ENCODE measurements at places on chromosomes 7 and 10.
A peak's percentile ranks its signal among the peaks of the same experiment; 100 is the strongest.

GRCh38 chr7:7099584-7100014 is 82.7 kb upstream of the C1GALT1 start:
- peak; percentile 98 for DNase-seq

- peak; percentile 94 for DNase-seq
Measured at GRCh38 chr10:114714281-114714741, 56.2 kb upstream of the ABLIM1 start.

DNA sequence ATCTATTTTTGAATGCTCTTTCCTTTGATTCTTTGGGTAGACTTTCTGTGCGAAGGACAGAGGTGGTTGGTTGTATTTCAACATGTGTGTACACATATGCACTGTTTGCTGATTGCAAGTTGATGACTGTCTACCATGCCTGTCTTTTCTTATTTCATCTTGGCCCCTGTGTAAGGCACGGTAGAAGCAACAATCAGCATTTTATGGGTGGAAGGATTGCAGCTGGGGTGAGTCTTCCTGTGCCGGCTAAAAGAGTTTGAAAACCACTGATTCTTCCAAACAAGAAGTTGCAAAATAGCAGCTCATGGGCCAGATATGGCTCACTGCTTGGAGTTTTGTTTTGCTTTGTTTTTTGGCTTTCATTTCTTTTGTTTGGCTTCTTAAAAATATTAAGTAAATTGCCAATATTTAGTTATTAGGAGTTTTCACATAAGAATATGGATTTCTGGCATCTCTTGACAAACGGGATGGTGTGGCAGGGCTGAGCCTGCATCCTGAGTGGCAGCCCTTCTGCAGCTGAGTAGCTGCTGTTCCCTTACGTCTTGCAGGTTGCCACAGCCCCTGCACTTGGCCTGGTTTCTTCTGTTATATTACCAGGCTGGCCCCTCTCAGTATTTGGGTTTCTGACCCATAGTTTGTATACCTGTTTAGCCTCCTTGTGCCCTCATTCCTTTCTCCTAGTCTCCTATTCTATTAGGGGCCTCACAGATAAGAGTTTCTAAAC is 7.2 kb downstream of the ZNF862 start:
- no peak for DNase-seq

- peak; percentile 3 for DNase-seq
Measured at GRCh38 chr7:40489844-40490602, 355.2 kb downstream of the SUGCT start.

DNA sequence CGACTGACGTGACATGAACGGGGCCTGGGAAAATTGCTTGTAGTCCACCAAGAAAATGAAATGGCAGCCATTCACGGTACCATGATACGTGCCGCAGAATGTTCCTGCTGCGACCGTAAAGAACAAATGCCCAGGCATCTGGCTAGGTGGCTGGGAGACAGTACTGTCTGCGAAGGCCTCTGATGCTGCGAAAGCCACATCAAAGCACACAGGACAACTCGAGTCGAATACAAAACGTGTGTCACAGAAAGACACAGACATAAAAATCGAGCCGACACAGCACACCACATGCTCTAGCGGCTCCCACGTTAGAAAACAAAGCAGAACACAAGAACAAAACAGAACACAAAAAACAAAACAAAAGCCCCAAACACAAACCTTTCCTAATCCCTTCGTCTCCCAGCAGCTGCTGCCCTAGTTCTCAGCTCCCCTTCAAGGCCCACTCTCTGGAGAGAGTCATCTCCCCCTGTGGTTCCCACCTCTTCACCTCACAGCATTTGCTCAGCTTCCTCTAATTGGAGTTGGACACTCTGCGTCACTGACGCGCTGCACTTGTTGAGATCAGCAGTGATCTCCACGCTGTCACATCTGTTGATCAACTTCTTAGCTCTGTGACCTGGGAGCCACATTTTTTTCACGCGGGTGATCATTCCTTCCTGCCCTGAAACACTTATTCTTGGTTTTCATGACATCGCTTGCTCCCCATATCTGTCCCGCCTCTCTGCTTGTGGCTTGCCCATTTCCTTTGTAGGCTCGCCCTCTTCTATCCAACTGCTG is 112.2 kb downstream of the CLEC2L start:
- no peak for DNase-seq

DNA sequence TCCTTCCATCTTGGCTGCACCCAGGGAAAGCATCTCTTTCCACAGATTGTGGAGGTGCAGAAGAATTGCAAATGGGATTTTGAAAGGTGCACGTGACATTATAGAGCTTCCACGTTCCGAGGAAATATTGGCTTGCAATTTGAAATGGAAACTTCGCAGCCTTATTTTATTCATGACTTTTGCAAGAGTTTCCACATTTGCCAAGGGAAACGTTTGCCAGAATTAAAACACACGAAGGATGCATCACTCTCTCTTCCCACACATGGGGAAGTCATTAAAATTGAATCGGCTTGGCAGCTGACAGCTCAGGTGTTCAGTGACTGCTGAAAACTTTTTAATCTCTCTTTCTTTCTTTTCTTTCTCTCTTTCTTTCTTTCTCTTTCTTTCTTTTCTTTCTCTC is 475.4 kb upstream of the IGFBP3 start:
- DNase-seq = no peak

DNA sequence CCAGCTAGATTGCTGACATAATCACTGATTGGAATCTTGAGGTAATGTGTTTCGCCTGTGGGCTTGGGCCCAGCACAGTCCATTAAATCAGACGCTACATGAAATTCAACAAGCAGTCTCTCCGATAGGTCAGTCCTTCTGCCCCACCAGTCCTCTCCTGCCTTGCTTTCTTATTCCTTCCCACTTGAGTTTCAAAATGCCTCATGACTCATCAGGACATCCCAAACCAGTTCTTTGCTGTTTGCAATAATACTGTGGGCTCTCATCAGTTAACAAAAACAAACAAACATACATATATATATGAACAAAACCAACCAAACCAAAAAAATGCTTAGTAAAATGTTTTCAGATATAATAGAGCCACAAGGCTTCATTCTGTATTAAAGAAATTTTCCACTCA is 599.0 kb downstream of the SORCS1 start:
- peak; percentile 78 for DNase-seq

- no peak for DNase-seq
Measured at GRCh38 chr10:49414496-49414895, 18.6 kb upstream of the DRGX start.

DNA sequence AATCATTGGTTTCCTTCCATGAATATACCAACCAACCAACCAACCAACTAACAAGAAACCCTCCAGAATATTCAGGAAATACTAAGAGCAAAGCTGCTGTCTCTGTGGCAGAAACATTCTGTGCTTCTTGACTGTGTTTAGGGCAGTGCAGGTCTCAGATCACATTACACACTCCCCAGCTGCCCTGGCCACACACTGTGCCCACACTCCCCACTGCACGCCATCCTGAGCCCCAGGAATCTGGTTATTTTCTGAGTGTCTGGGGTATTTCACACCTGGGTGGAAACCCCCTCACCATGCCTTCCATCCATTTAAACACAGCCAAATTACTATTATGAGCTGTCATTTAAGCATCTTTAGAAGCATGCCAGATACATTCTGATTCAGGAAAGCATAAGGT is 183.7 kb upstream of the ANK3 start:
- DNase-seq = no peak

DNA sequence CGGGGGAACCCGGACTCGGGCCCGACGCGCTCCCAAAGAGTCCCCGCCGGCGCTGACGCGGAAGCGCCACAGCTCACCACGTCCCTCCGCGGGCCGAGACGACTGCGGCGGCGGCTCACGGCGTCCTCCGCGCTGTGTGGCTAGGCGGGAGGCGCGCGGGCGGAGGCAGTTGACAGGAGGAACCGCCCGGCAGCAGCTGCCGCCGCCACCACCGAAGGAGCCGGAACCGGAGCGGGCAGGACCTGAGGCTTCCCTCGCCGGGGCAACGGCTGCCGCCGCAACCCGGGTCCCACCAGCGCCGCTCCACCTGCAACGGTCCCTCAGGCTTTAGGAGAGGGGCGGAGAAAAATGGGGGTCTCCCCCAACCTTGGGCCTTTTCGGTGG is 334 bp downstream of the ZNF800 start:
- DNase-seq = peak; percentile 40

- DNase-seq = no peak
Measured at GRCh38 chr10:64365663-64366062, 844.5 kb downstream of the REEP3 start.

DNA sequence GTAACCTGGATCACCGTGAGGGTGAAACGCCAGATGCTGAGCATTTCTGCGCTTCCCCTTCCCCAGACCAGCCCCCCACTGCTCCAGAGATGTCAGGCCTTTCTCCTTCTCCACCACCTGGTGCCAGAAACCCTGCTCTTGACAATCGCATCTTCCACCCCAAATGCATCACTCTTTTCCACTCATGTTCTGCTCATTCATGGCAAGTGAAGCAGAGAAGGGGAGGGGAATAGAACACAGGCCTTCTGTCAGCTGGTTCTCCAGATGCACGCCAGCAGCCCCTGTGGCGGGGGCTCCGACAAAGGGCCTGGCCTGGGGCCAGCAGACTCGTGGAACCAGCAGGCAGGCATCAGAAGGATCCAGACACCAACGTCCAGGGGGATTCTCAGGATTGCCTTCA is 68.5 kb upstream of the SVIL start:
- DNase-seq = no peak

GRCh38 chr7:150788474-150789269 is 11.5 kb downstream of the TMEM176B start:
- DNase-seq = no peak

- DNase-seq = no peak
Measured at GRCh38 chr10:101695404-101695890, 477 bp upstream of the FBXW4 start.

DNA sequence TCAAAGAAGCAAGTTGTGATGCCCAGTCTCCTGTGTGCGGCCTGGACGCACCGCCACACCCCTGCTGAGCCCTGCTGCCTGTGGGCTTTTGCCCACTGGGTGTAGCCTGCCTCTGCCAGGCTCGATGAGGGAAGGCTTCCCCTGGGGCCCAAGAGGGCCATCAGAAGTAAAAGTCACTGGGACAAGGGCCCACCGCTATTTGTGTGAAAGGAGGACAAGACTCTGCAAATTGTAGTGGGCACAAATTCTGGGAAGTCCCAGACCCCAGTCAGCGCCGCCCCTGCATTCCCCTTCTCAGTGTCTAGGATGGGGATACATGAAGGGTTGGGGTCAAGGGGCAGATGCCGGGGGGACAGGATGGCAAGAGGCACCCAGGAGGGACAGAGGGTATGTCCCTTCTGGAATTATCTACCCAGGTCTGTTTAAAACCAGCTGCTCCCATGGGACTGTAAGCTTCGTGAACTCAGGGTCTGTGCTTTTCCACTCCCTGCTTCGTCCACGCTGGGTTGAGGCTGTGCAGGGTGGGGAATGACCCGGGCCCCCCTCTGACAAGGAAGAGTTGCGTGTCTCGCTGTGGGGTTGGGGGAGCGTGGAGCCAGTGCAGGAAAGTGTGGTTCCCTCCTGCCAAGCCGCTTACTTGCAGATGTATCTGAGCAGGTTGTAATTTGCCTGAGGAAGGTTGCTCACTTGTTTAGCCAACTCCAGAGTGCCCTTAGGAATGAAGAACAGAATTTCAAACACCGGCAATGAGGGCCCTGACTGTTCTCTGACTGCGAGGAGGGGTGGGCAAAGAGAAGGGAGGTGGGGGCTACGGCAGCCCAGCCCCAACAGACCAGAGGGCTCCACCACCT is 147.2 kb downstream of the MAPK8 start:
- DNase-seq = no peak

DNA sequence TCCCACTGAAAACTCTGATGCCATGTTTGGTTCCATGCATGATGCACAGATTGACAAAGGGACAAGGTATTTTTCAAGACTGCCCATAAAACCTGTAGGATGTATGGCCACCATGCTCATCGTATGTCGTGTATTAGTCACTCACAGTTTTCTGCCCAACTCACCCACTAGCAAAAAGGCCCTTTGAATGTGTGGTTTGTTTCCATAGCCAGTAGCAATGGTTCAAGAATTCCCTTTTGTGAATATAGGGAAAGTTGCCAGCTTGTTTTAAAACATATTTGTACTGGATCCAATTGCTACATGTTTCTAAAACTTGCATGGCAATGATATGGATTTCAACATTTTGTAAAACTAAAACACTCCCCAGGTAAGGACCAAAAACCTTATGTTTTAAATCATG is 280.9 kb upstream of the YAE1 start:
- DNase-seq = peak; percentile 17

DNA sequence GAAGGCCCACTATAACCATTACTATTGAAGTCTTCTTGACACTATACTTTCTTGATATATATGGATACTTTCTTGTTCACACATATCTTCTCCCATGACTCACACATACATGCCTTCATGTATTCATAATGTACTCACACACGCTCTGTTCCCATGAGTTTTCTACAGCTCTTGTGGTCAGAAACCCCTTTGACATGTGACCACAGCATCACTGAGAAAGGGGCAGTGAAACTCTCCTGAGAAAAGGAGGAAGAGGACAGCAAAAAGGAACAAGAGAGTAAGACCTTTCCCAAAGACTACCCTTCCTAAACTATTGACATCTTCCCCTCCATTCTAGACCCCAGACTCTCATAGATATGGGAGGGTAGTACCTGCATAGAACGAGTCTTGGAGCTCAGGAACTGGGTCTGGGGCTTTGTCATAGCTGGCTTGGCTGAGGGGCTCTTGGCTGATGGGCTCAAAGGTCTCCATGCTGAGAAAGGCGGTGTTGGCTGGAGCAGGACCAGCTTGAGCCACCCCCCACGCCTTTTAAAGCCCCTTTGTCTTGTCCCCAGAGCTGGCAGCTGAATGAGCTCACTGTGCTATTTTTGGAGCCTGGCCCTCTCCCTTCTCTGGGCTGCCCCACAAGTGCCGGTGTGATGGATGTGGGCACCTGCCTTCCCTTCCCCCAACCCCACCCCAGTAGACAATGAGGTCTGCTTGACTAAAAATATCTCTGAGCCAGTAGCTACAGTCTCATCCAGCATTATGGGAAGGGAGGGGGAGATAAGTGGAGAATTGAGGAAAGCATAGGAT is 5.1 kb downstream of the SYNPO2L start:
- DNase-seq = peak; percentile 53

DNA sequence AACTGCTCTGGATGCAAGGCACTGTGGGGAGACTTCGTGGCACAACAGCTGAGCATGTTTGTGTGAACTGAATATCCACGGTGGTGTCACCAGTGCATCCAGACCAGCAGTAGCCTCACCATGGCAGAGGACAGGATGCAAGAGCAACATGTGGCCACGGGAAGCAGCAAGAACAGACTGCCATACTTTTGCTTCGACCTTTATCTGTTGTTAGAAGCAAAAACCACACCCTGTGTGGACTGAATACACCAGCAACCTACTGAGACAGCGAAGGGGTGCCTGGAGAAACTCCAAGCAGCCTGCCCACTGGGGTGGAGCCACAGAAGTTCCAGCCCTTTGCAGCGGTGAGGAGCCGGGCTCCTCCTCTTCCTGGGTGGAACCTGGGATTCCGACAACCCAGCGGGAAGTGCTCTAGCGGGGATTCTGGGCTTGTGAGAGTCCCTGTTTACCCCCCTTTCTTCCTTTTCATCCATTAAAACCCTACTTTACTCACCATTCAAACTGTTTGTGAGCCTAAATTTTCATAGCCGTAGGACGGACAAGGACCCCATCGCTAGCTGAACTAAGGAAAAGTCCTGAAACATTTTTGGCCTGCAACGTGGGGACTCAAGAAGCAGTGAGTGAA is 584.9 kb downstream of the GRM8 start:
- no peak for DNase-seq
